Right renal cortex interstitium (tissue), 3 donors: ENCODE measurements at places on chromosomes 2 and 18. TPM values are rescaled to one million over a fixed set of nuclear protein-coding genes. Genes with fewer than 3 reads are reported as not detected.

DNA sequence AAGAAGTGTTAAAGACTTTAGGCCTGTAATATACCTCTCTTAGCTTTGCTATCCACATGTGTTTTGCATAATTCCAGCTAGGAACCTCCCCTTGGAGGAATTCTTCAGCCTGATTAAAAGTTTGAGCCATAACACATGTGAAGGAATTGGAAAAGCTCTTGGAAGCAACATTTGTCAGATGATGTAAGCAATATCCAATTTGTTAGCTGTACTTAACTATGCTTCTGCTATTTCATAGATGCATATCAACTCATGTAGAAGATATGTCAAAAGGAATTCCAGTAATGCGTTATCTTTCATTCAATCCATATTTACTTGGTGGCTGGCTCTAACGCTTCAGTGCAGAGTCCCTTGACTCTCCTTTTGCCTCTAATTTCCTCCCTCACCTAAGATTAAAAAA lies 46.2 kb downstream of the PKP4 start:
- DNase-seq, result no peak

GRCh38 chr2:234404957-234405356 lies 91.9 kb downstream of the ARL4C start:
- no peak for DNase-seq

- DNase-seq, result no peak
Observed at GRCh38 chr2:201698588-201699226, at the start of gene MPP4. MPP4 (minus strand) TSS chr2:201698644; CDS start chr2:201693954, 4,690 bp downstream.

GRCh38 chr2:196696423-196697079 lies 57.0 kb downstream of the CCDC150 start:
- DNase-seq, result no peak

- DNase-seq, result no peak
Observed at GRCh38 chr2:112095681-112096080, 40.6 kb downstream of the TMEM87B start.

GRCh38 chr2:171909266-171909665 lies 13.0 kb upstream of the HAT1 start:
- no peak for DNase-seq

- DNase-seq, result no peak
Observed at GRCh38 chr2:239534581-239535412, 134.0 kb upstream of the HDAC4 start.

Gene HOXD12
- polyA plus RNA-seq, result 0.28 TPM

DNA sequence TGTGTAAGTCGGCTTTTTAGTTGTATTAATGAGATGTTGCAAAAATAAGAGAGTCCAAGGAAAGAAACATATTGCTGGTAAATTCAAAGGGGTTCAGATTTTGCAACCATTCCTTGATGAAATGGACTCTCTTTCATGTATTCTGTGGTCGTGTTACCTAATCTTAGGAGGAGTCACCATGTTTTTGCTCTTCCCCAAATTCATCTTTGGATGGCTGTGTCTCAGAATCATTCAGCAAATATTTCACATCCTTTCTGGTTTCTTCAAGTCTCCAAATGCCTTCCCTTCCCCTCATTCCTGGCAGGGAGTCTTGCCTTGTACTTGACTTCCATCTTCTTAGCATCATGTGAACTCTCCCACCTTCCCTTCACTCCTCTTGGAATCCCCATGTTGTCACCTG lies 66.1 kb downstream of the PTPRM start:
- no peak for DNase-seq

- no peak for DNase-seq
Observed at GRCh38 chr2:86557836-86558235, 5.4 kb downstream of the CHMP3 start.
